NCI-H1436 (cell line): ENCODE measurements at places on chromosomes 11 and 22.

DNA sequence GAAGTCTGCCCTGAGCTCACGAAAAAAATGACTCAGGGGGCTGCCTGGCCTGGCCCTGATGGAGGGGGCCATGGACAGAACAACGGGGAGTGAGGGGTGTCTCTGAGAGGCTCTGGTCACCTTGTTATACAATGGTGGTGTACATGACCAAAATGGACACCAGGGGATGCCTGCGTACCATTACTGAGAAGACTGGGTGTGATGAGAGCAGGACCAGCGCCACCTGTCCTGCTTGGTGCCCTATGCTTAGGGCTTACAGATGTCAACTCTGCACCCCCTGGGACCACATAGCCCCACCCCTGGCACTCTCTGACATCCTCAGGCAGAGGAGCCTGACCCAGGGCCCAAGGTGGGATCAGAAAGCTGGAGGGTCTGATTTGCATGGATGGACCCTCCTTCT, 104.8 kb downstream of the ZNF280B start:
- DNase-seq: no peak

- DNase-seq: no peak
Observed at GRCh38 chr22:19497245-19497644, 17.5 kb downstream of the CDC45 start.

DNA sequence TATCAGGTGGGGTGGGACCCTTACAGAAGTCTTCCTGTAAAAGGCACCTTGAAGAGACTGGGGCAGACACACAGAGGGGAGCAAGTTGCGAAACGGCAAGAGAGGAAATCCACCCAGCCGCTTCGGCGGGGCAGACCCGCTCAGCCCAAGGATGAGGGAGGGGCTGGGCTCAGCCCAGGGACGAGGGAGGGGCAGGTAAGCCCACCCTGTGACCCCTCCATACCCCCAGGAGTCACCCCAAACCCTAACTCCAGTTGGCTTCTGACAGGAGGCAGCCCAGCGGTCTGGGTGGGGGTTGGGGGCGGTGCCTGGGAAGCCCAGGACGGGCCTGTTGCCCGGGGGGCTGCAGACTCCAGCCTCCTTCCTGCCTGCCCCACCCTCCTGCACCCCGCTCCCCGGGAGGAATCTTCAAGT, 965 bp downstream of the OSBPL5 start:
- no peak for DNase-seq

GRCh38 chr11:63761188-63761587, 7.4 kb downstream of the ZFTA start:
- no peak for DNase-seq

- DNase-seq: no peak
Observed at GRCh38 chr11:68442433-68442832, 18.1 kb upstream of the PPP6R3 start.

DNA sequence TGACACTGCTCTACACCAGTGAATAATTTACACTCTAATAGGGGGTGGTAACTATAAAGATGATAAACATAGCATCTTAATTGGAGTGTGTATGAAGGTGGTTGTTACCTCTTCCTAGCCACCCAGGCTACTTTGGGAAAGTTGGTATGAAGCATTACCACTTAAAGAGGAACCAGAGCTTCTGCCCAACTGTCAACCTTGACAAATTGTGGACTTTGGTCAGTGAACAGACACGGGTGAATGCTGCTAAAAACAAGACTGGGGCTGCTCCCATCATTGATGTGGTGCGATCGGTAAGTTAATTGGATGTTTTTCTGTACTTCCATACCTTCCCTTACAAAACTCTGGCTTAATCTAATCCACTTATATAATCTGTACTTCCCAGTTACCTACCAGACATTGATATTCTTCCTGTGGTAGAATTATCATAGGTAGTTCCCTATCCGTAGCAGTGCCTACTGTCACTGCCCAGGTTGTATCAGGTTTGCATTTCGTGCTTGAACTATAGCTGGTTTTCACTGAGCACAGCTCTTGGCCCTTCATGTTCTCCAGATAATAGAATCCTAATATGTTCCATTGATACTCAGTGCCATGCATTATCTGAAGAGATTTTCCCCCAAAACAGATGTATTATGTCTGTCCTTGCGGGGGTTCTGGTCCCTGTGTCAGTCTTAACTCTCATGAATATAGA, 2.2 kb downstream of the RPL27A start:
- no peak for DNase-seq

GRCh38 chr22:49518436-49518970, 309.2 kb downstream of the BRD1 start:
- DNase-seq: no peak

- peak; percentile 16 for DNase-seq
Observed at GRCh38 chr22:50599816-50600455, 657 bp upstream of the MAPK8IP2 start.

- DNase-seq: no peak
Observed at GRCh38 chr22:40216041-40216756, 38.5 kb downstream of the TNRC6B start.

DNA sequence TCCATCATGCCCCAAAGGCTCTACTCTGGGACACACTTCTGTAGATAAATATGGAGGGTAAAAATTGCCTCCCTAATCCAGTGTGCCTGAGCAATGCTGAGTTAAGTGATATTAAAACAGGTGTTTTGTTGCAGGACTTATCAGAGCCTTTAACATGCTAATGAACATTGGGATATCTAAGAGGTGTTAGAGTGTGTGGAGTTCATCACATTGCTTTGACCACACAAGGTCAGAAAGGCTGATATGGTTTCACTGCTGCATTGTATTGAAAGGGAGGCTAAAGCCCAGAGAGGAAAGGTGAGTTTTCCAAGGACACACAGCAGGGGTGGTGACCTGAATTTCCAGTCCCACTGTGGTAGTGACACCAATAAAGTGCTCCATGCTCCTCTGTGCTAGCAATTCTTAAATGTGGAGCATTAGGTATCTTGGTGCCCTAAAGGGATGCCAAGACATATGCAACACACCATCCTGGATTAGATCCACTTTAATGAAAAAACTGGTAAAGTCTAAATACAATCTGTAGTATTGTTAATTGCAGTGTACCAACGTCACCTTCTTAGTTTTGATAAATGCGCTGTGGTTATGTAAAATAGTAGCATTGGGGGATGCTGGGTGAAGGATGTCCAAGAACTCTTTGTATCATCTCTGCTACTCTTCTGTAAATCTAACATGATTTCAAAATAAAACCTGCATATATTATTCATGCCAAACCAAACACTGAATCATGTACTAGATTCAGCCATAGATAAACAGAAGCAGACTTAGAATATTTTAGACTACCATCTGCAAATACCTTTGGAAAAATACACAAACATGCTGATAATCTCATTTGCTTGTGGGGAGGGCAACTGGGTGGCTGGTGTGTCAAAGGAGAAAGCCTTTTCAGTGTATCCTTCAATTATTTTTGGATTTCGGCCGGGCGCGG, 45.8 kb downstream of the MIAT start:
- DNase-seq: no peak

DNA sequence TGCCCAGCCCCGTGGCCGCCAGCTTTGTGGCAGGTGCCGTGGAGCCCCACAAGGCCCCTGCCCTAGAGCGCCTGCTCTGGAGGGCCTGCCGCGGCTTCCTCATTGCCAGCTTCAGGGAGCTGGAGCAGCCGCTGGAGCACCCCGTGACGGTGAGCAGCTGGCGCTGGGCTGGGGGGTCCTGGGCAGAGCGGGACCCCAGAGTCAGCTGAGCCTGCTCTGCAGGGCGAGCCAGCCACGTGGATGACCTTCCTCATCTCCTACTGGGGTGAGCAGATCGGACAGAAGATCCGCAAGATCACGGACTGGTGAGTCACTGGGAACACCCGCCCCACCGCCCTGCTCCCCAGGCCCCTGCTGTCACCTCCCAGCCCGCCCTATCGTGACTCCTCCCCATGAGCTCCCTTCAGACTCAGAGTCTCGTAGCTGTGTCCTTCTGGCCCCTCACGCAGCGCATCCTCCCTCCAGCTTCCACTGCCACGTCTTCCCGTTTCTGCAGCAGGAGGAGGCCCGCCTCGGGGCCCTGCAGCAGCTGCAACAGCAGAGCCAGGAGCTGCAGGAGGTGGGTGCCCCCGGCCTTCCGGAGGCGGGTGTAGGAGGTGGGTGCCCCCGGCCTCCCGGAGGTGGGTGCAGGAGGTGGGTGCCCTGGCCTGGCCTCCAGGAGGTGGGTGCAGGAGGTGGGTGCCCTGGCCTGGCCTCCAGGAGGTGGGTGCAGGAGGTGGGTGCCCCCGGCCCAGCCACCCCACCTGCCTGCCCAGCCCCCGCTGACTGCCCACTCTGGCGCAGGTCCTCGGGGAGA, 4.7 kb downstream of the TCIRG1 start:
- peak; percentile 15 for DNase-seq

- DNase-seq: no peak
Observed at GRCh38 chr22:46471901-46472721, 65.3 kb downstream of the CELSR1 start.

DNA sequence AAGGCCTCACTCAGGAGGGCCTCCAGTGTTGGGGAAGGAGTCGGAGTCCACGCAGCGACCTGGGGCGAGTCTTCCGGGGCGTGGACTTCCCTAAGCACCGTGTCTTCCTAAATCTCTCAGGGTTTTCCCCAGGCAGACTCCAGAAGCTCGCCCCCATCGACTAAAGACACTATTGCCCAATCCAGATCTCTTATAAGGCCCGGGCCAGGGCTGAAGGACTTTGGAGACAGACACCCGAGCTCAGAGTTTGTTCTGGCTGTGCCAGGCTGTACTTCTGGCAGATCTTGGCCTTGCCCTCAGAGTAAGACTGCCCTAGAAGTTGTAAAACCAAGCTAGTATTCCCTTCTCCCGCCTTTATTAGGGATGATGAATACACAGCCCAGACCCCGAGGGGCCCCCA, 191.4 kb downstream of the BUD13 start:
- DNase-seq: no peak

- no peak for DNase-seq
Observed at GRCh38 chr11:62088331-62088933, 35.4 kb upstream of the INCENP start.

GRCh38 chr11:44034639-44035038, 13.1 kb upstream of the ACCSL start:
- no peak for DNase-seq

DNA sequence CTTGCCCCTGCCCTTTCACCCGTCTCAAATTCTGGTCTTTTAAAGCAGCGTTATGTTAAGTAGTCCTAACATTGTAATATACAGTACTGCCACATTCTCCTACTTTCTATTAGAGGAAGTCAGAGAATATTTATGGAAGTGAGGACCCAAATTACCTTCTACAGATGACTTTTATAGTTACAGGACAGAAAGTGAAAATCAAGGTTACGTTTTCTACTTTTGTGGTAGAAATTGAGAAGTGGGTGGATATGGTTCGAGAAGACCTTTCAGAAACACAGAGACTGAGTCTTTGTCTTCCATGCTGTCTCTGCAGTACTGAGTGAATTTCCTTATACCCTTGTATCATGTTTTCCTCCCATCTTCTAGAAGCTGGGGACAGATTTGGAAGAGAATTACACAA, 17.1 kb downstream of the SC5D start:
- DNase-seq: no peak

DNA sequence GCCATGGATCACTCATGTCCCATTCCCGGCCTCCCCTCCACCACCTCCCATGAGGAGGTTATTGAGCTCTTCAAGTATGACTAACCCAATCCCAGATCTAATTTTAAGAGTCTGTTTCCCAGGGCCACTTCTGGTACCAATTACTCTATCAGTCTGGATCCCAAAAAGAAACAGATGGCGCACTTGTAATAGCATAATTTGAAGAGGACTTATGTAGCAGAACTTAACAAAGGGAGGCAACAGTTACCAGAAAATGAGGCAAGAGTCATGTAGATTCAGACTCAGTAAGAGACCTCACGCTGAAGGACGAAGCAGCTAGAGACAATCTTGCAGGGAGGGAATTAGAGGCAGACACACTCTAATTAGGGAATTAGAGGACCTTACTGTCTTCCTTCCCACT, 46.9 kb downstream of the DDX6 start:
- DNase-seq: no peak

DNA sequence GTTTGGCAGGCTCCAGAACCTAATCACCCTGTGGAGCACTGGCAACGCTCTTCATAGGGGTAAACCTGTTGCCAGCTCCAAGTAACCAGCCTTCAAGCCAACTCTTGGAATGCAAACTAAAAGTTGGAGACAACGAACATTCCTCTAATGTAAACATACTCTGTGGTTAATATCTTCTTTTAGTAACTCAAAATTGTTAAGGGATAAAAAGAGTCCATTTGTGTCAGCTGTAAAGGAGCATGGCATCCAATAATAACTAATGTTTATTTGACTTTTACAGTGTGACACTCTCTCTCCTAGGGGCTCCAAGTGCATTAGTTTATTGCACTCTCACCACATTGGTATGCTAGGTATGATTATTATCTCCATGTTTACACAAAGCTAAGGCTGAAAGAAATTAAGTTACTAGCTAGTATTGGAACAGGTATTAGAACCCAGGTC, 31.0 kb upstream of the AMOTL1 start:
- DNase-seq: no peak

- DNase-seq: no peak
Observed at GRCh38 chr22:19845054-19845722, 9.5 kb downstream of the GNB1L start.

GRCh38 chr11:82183346-82183745, 550.3 kb downstream of the FAM181B start:
- DNase-seq: no peak

DNA sequence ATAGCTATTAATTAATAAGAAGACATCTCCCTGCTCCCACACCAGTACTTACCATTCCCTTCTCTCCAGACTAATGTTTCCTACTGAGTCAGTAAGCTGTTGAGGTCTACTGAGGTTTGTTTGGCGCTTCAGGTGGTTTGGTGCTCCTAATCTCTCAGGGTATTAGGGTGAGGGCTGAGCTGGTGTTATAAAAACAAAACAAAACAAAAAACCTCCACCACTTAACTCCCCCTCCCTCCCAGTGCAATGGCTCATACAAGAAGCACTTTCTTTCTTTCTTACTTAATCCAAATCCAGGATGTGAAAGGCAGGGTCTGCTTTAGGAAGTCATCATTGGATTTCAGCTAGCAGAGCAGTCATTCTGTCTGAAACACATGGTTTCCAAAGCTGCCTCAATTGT, 15.3 kb downstream of the CSTPP1 start:
- no peak for DNase-seq

- DNase-seq: no peak
Observed at GRCh38 chr11:61881397-61881796, 9.9 kb downstream of the FADS3 start.

DNA sequence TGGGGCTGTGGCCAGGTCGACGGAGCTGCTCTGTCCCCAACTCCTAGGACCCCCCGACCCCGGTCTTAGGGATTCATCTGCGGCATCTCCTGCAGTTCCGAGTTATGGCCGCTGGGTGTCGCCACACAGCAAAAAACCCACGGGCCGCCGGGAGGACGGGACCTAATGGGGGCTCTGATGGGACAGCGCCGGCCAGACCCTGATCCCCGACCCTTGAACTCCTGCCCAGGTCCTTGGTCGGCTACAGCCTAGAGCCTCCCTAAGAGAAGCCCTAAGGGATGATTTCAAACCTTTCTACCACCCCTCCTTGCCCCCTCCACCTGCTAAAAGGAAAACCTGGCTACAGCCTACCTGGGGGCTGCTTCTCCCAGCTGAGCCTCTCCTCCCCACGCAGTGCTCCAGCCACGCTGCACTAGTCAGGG, 30.8 kb upstream of the LRRC10B start:
- no peak for DNase-seq

- no peak for DNase-seq
Observed at GRCh38 chr22:49025791-49026493, 801.7 kb downstream of the BRD1 start.
